Activated CD4-positive, alpha-beta T cell treated with anti-CD3 and anti-CD28 coated beads, Interleukin-10, Interleukin-2, amounts not matched to agents 100 ng/mL and 50 ng/mL, durations not matched to agents 16 hours and 8 hours (primary cell): ENCODE measurements at places on chromosomes 1 and 21.

- no peak for DNase-seq
Observed at GRCh38 chr1:232445361-232446106, 184.4 kb downstream of the SIPA1L2 start.

DNA sequence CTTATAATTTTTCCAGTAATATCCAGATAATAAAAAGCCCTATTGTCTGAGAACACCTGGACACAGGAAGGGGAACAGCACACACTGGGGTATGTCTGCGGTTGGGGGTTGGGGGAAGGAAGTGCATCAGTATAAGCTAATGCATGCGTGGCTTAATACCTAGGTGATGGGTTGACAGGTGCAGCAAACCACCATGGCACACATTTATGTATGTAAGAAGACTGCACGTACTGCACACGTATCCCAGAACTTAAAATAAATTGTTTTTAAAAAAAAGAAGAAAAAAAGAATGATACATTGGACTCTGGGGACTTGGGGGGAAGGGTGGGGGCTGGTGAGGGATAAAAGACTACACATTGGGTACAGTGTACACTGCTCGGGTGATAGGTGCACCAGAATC, 144.9 kb upstream of the C1orf174 start:
- no peak for DNase-seq

GRCh38 chr1:226921504-226921903, 18.6 kb upstream of the COQ8A start:
- DNase-seq: no peak

DNA sequence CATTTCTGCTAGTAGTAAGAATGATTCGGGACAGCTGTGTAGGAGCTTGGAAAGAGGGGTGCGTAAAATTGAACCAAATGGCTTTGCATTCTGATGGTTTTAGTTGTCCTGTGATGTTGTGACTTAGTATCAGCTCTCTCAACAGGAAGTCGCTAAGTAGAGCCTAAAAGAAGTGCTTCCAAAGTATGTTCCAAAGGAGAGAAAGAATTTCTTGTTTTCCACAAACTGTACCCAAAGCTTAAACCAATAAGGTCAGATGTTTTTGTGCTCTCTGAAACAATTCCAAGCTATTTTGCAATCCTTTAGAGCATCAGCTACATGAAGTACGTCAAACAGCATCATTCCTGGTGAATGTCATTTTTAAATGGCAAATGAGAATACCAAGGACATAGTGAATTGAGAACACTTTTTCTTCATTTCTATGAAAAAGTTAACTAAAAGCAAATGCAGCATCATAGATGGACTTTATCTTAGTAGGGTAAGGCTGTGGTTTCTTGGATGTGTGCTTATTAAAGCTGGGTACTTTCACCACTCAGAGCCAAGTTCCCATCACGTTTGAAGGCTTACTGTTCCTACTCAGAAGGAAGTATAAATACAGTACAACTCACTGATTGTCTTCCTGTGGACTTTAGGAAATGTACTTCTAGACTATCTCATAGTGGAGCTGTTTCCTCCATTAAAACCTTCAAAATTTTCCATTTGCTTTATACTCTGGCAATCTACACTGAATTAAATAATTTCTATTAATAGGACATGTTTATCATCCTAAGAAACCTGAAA, 148.6 kb downstream of the C1orf21 start:
- no peak for DNase-seq

DNA sequence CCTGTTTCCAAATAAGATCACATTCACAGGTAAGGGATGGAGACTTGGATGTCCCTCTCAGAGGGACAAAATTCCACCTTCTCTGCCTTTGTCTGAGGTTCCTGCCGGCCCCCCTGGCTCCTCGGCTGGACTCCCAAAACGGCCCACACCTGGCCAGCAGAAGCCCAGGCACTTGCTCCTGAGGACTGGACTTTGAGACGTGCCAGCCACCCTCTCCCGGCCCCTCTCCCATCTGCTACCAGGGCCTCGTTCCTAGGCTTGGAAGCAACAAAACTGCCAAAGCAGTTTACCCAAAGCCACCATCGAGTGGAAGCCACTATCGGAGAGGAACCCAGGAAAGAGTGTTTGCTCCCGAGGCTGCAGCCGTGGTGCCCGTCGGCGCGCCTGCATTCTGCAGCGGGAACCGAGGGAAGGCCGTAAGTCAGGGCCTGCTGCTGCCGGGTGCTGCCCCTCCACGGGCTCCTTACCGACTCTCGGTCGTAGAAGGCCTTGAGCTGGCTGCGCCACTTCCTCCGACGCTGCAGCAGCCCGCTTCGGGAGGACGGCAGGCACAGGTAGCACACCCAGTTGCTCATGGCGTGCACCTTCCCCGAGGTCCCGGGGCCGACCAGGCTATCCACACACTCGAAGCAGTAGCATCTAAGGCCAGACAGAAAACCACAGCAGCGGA, 3.5 kb downstream of the DNMT3L start:
- DNase-seq: no peak

GRCh38 chr1:42173961-42174735, 9.6 kb upstream of the GUCA2A start:
- DNase-seq: no peak
